Left ventricle myocardium inferior (tissue), 1 donor: ENCODE measurements at places on chromosomes 6 and 20.

DNA sequence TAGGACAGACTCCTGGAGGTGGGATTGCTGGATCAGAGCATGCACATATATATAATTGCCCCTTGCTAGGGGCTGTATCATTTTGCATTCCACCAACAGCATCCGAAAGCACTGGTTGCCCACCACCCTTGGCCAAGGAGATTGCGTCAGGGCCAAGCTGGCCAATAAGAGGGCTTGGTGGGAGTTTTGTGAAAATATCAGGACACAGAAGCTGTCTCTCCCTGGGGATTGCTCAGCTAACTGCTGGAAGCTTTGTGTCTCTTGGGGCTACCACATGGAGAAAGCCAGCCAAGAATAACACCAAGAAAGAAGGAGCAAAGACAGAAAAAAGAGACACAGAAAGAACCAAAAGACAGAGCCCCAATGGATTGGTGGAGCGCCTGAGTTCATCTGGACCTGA is 90.6 kb upstream of the RALGAPA2 start:
- no peak for DNase-seq

GRCh38 chr20:43838703-43839060 is 76.0 kb upstream of the TOX2 start:
- DNase-seq: no peak

DNA sequence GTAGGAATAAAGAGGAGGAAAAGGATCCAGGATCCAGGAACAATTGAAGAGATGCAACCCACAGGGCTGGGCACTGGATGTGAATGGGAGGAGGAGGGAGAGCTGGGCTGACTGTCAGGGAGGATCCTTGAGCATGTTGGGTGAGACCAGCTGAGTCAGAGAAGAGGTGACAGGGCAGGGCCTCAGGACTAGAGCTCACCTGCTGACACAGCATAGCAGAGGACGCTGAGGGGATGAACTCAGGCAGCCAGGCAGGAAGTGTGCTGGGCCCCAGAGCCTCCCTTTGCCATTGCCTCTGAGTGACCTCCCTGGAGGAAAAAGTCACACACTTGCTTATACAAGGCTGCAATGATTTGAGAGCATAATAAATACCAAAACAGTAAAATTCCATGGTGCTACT is 72.3 kb downstream of the ZNF133 start:
- no peak for DNase-seq

DNA sequence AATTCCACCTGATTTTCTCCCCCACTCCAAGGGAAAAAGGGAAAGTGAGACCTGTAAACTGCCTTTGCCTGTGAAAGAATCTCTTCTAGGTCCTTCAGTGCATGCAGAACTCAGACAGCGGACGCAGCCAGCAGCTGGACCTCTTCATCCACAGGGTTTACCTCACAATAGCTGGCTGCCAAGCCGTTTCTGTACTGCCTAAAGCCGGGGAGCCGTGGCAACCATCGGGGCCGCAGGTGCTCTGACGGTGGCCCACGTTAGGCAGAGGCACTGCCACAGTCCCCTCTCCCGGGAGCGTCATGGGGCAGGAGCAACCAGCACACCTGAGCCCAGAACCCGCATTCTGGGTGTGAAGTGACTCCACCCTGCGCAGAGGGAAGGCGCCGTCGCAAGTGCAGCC is 206.1 kb downstream of the TTLL2 start:
- DNase-seq: no peak

- no peak for DNase-seq
Observed at GRCh38 chr6:75893058-75893775, 144.2 kb downstream of the MYO6 start.
